Esophagus mucosa (tissue), 1 donor: ENCODE measurements at places on chromosomes 12 and 14. TPM values are rescaled to one million over a fixed set of nuclear protein-coding genes. Genes with fewer than 3 reads are reported as not detected.

DNA sequence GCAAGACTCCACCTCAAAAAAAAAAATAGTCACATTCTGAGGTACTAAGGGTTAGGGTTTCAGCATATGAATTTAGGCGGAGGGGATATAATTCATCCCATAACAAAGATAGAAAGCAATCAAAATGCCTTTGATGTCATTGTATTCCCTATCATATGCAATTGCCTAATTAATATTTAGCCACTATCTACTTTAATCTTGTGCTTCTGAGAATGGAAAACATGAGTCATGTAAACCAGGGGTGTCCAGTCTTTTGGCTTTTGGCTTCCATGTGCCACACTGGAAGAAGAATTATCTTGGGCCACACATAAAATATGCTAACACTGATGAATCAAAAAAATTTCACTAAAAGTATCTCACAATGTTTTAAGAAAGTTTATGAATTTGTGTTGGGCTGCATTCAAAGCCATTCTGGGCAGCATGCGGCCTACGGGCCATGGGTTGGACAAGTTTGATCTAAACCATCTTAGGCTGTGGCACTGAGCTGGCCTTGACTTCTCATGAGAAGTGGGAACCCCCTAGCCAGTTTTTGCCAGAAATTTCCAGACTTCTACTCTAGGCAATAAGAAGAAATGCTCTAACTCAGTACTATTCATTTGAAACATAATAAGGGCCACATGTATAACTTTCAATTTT lies 219.8 kb downstream of the PTPRO start:
- ATAC-seq, result no peak

GRCh38 chr12:51970904-51971646 lies 19.6 kb downstream of the ACVR1B start:
- ATAC-seq, result peak; percentile 65

DNA sequence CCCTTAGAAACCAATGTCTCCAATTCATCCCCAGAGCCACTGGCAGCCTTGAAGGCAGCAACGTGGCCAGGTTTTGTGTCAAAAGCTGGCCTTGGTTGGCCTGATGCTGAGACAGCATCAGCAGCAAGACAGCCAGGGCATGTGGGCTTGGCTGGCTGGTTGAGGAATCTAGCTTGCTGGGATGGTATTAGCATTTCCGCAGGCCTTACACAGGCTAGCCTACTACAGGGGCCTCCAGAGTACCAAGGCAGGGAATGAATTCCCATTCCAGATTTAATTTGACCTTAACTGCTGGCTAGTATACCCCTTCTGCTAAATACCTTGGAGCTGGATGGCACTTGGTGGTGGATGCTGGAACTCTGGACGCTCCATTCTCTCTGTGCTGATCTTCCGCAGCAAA lies 15.8 kb downstream of the NGDN start:
- ATAC-seq, result no peak

KCNK13 gene
- total RNA-seq, result 0.28 TPM

GRCh38 chr12:112122823-112123690 lies 2.3 kb upstream of the TRAFD1 start:
- ATAC-seq, result no peak

- no peak for ATAC-seq
These were observed 222.1 kb downstream of the RPS29 start for GRCh38 chr14:49363821-49364751.

DNA sequence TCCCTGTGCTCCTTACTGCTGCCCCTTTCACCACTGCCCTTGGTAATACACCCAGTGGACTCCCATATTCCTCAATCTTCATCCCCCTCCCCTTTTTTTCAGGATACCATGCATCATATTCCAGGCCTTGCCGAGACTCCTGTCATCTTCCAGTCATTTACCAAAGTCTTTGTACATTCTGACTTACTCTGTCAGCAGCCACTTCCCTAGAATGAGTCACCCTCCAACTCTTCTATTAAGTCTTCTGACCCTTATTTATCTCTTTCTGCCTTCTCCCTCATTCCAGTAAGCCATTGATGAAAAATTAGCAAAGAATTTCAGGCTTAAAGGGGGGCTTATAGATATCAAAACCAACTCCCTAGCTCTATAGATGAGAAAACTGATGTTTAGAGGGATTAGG lies 128.0 kb downstream of the STXBP6 start:
- ATAC-seq, result no peak

DNA sequence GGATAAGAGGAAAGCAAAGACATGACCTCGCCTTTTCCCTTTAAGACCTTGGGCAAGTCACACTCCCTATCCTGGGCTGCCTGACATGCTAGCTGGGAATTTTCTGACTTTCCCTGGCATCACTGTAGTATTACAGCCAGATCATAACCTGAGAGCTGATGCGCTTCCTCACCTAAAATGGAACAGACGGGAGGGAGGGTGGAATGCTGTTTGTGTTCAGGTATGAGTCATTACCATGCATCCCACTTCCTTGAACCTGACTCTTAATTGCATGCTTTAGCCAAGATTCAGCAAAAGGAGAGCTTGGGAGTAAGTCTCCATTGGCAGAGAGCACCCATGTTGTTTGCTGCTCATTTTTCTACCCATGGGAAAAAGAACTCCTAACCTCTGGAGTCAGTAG lies 156.5 kb downstream of the KCNK10 start:
- peak; percentile 22 for ATAC-seq

KRT2 gene
- total RNA-seq, result not detected

GRCh38 chr12:108810636-108811035 lies 46.7 kb downstream of the SSH1 start:
- ATAC-seq, result no peak

OTOGL gene
- 0.04 TPM for total RNA-seq

DNA sequence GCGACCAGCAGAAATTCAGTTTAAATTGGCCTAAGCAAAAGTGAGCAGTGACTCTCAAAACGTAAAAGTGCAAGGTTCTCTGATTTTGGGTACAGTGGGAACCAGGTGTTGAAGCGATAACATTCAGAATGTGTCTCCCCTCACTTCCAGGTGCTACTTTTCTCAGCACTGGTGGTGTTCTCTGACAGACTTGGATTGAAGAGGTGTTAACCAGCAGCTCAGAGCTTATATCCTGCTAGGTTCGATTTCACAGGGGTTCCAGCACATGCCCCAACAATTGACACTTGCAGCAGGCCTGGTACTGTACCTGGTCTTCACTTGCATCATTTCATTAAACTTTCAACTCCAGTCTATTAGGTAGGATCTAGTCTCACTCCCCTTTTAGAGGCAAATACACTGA lies 680.2 kb downstream of the VRK1 start:
- ATAC-seq, result no peak

- peak; percentile 37 for ATAC-seq
These were observed 8.7 kb downstream of the MARK3 start for GRCh38 chr14:103393676-103394626.

DNA sequence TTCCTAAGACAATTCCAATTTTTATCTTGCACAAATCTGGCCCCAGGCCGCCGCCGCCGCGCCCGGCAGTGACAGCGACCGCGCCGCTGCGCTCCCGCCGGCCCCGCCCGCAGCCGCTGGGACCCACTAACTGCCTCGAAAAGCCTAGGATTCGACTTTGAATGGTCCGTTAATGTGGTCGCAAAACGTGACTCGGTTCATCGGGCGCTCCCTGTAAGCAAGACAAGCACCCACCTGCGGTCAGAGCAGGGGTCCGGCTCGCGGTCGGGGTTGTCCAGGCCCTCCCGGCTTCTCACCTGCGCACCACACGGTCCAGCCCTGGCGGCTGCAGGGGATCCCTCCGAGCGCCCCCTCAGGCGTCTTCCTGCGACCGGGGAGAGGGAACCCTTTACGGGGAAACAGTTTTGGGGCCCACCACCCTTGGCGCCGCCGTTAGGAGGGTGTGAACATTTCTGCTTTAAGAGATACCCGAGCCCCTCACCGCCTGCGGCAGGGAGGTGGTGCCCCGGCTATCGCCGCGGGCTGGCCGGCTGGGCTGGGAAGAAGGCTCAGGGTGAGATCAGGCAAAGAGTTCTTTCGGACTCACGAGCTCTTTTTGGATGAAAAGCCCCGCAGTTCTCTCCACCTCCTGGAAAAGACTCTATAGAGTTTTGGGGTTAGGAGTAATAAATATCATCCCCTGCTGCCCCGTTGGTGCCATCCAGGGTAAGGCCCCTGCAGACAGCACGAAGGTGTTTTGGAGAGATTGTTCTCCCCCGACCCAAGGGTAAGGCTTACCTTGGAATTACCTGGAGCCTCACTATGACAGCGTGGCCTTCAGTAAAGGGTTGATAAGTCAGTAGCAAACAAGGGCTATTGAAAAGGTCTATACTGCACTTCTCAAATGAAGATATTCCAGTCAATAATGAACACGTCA lies 13.6 kb upstream of the FOXJ2 start:
- ATAC-seq, result no peak

DNA sequence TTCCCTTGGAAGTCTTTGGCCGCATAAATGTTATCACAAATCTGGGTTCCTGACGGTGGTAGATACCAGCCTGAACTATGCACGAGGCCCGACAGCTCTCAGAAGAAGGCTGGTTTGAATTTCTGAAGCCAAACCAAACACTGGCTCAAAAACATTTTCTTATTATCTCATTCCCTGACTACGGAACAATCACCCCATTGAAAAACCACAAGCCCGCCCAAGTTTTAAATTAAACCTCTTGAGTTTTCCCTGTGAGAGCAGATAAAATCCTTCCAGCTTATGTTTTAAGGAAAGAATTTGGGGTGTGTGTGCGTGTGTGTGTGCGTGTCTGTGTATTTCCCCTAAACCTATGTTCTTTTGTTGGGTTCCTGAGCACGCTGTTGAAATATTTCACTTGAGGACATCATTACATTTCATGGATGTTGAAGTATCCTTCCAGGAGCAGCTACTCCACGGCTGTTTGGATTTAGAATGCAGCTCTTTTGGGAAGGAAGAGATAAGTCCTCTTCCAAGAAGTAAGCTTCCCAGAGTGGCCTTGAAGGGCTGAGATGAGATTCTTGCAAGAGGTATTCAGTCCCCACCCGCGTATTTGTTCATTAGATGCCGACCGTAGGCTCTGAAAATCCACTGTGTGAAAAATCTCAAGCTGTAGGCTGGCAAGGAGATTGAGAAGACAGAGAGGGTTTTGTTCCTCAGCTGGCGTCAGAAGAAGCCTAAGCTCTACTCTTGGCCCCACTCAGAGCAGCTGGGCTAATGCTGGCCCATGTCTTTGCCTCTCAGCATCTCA lies 131.0 kb upstream of the NCOR2 start:
- no peak for ATAC-seq

DNA sequence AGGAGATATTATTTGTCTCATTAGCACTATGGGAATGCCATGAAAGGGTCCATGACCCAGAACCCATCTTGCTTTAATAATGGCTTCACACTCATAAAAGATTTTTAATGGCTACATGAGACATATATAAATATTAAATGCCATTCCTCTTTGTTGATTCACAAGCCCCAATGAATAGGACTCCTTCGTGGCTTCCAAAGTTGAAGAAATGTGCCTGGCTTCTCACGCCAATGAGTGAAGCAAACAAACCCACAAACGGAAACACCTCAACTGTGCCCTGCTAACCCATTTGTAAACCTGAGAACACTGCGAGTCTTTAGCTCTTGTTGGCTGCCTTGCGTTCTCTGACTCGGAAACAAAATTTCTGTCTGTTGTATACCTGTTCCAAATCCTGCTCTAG lies 381.7 kb upstream of the DDHD1 start:
- no peak for ATAC-seq

- ATAC-seq, result no peak
These were observed 33.0 kb downstream of the METAP2 start for GRCh38 chr12:95506707-95507523.

DNA sequence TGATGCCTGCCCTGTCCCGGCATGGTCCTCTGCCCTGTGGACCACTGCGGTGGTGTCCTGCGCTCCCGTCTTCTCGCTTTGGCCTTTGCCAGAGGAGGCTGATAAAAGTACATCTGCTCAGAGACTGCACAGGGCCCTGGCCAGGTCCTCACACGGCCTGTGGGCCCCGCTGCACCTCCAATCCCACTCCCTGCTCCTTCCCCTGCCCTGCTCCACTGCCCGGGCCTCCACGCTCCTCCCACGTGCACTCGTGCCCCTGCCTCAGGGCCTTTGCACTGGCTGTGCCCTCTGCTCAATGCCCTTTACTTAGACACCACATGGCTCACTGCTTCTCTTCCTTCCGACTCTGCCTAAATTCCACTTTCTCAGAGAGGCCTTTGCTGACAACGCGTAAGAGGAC lies 49.3 kb upstream of the BEGAIN start:
- ATAC-seq, result no peak

- ATAC-seq, result no peak
These were observed 6.9 kb upstream of the SLC7A7 start for GRCh38 chr14:22822016-22822570.

- ATAC-seq, result peak; percentile 96
These were observed 56.6 kb upstream of the SLC6A15 start for GRCh38 chr12:84969226-84969625.

- no peak for ATAC-seq
These were observed 51.1 kb downstream of the SLC25A47 start for GRCh38 chr14:100374270-100374669.

OLR1 gene
- total RNA-seq, result 0.24 TPM

DNA sequence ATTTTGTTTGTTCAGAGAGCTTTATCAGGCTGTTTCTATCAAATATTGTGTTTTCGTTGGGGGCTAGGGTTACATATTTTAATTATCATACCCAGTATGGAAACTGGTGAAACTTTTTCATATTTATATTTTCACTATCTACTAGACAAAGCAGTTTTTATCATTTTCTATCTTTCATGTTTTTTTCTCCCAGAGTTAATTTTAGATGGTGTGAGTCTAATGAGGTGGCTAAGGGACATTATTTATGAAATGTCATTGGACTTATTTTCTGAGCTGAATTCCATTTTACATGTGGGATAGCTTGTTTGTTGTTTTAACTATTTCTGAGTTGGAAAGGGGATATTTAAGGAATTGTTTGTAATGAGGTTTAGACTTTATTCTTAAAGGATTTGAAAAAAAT lies 100.3 kb downstream of the TMTC2 start:
- no peak for ATAC-seq

GRCh38 chr14:61934385-61934784 lies 172.2 kb downstream of the SNAPC1 start:
- ATAC-seq, result no peak

GRCh38 chr14:92783813-92784431 lies 10.2 kb upstream of the GOLGA5 start:
- peak; percentile 68 for ATAC-seq

NPFF gene
- total RNA-seq, result not detected

GRCh38 chr14:90715495-90715894 lies 100.7 kb downstream of the TTC7B start:
- ATAC-seq, result no peak

LUM gene
- total RNA-seq, result 8.4 TPM

- no peak for ATAC-seq
These were observed 502 bp upstream of the MBIP start for GRCh38 chr14:36320897-36321381.

HVCN1 gene
- total RNA-seq, result 1.3 TPM

MGP gene
- 16.7 TPM for total RNA-seq
